ENCODE measurements at places on chromosomes 3 and 15.

GRCh38 chr3:150703299-150703755 is 393 bp downstream of the ERICH6 start:
- peak; percentile 52 for DNase-seq

DNA sequence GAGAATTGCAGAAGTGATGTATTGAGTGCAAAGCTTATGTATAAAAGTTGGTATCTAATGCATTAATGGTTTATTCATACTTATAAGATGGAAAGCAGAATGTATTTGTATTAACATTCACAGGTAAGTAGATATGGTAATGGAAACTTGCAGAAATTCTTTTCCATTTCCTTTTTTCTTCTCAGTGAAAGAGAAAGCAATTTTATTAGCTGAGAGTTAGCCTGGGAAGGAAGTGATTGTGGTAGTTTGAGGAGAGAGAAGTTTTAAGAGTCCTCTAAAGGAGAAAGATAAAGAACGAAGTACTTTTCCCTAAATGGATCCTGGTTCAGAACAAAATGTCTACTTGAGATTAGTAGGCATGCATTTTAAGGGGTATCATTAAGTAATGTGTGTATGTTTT is 60.1 kb upstream of the OSTN start:
- no peak for DNase-seq

DNA sequence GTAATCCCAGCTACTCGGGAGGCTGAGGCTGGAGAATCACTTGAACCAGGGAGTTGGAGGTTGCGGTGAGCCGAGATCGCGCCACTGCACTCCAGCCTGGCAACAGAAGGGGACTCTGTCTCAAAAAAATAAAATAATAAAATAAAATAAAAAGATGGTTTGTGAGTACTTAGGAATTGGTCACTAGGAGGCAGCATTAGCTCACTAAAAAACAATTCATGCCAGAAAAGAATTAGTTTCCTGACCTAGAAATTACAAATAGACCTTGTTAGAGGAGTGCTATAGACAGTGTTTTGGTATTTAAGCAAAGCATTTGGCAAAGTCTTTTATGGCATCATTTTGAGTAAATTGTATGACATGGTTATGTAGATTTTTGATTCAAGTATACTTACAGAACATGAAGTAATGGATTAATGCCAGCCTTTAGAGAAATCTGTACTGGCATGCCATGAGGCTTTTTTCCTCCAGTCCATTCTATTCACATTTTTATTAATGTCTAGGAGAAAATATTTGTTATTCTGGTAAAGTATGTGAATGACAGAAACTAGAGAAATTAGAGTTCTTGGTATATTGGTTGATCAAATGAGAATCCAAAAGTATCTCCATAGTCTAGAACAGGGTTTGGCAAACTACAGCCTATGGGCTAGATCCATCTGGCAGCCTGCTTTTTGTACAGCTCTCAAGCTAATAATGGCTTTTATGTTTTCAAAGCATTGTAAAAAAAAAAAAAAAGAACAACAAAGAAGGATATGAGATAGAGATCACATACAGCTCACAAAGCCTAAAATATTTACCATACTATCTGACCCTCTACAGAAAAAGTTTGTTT is 81.6 kb downstream of the LRRC49 start:
- no peak for DNase-seq

DNA sequence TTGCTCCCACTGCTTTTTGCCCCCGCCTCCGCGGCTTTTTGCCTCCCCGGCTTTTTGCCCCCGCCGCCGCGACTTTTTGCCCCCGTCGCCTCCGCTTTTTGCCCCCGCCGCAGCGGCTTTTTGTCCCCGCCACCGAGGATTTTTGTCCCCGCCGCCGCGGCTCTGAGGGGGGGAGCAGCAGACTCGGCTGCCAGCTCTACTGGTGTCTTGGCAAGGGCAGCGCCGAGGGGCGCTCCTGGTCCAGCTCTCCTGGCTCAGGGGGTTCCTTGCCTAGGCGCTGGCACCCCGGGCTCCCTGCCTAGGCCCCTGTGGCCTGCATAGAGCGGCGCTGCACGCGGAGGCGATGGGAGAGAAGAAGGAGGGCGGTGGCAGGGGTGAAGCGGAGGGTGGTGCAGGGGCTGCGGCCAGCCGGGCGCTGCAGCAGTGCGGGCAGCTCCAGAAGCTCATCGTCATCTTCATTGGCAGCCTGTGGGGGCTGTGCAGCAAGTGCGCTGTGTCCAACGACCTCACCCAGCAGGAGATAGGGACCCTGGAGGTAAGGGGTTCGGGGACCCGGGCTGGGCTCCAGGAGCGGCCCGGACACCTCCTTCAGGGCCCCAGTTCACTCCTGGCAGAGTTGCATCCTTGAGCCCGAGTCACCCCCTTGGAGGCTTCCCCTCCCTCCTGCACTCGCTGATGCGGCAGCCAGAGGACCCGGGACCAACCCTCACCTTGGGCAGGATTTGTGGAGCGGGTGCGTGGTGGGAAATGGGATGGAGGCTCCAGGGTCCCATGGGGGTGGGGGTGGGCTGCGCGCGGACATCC is 642.4 kb downstream of the GOLGA6L6 start:
- DNase-seq: no peak

- peak; percentile 58 for DNase-seq
These were observed 15.7 kb upstream of the AEN start for GRCh38 chr15:88605189-88606069.

GRCh38 chr3:12982619-12983101 is 90.6 kb downstream of the IQSEC1 start:
- DNase-seq: no peak

- DNase-seq: no peak
These were observed 504.4 kb downstream of the FHIT start for GRCh38 chr3:60746695-60747416.

DNA sequence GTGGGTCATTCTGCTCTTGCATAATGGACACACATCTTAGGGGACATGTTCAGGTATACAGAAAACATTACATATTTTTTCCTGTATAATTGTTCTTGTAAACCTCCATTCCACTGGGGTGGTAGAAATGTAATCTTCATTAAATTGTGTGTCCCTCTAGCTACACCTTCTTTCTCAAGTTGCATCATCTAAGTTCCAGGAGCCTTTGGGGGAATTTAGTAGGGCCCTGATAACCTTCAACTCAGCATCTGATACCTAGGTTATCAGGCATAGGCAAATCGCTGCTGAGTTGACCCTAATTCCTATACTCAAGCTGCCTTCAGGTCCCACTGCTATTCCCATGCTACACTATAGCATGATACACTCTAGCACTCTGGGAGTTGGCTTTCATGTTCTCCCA is 19.1 kb upstream of the CLASP2 start:
- no peak for DNase-seq

- no peak for DNase-seq
These were observed 78.7 kb upstream of the NPHP3 start for GRCh38 chr3:132800958-132801357.
